ENCODE measurements at places on chromosomes 1 and 21.

DNA sequence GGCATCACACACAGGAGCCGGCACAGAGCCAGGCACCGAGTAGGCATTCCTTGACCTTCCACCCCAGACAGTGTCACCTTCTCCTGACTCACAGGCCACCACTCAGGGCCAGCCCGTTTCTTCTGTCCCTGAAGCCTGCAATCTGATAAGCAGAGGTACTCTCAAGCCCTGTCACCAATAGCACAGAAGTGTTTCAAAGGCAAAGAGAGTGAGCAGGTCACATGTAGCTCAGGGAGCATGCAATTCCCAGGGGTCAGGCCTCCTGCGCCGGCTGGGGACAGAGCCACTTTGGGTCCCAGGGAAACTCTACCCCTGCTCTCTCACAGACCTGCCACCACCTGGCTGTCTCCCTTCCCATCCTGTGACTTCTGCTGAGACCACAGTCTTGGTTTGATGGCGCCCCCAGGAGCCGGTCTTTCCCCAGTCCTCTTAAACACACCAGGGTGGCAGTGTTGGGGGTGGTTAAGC, 13.2 kb downstream of the CAPN9 start:
- DNase-seq, result no peak

GRCh38 chr1:204213668-204214662, at the start of gene GOLT1A:
TSS of gene GOLT1A (minus strand) at chr1:204213988. CDS start at chr1:204213906, 82 bp downstream.
- DNase-seq, result no peak

- DNase-seq, result no peak
Observed at GRCh38 chr1:192038567-192038966, 119.7 kb upstream of the RGS18 start.

DNA sequence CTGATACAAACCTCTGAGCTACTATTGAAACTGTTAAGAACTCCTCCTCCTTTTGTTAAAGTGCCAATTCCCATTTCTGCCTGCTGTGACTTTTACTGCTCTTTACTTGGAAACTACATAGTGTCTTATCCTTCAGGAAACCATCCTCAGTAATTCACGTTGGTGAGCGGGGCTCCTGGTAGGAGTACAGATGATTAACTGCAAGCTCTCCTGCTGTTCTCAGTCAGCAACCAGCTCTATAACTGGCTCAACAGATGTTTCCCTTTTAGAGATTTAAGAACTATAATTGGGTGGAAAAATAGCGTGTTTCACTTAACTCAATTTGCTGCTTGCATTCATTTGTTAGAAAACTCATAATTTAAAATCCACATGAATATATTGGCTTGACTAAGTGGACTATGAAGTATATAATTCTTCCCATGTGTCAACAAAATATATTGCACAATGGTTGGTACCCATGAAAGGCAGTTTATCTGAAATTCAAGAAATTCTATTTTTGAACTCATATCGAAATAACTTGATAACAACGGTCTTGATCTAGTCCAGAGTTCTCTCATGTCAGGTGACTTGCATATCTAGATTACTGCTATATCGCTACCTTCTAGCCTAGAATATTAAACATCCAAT, 574.0 kb downstream of the KCNT2 start:
- DNase-seq, result no peak

GRCh38 chr1:107555578-107555977, 409.4 kb downstream of the VAV3 start:
- DNase-seq, result no peak

- DNase-seq, result no peak
Observed at GRCh38 chr1:184426278-184426674, 39.4 kb downstream of the C1orf21 start.

DNA sequence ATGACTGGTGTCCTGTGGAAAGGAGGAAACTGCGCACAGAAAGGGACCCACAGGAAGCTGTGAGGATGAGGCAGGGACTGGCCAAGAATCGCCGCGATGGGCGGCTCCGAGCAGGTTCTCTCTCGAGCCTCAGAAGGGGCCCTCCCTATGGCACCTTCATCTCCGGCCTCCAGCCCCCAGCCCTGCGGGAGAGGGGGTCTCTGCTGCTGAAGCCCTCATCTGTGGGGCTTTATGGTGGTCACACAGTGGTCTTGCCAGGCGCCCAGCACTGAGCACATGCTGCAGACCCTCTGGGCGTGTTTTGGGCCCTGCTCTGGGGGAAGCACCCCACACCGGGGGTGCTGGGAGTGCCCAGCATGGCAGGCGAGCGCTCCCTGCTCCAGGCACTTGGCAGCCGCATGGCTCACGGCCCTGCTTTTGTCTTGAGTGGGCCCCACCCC, 86.6 kb upstream of the ACTRT2 start:
- no peak for DNase-seq

- peak; percentile 60 for DNase-seq
Observed at GRCh38 chr1:244461245-244462071, at the start of gene CATSPERE. TSS of gene CATSPERE (plus strand) at chr1:244461273. CDS start at chr1:244461430, 157 bp downstream.

DNA sequence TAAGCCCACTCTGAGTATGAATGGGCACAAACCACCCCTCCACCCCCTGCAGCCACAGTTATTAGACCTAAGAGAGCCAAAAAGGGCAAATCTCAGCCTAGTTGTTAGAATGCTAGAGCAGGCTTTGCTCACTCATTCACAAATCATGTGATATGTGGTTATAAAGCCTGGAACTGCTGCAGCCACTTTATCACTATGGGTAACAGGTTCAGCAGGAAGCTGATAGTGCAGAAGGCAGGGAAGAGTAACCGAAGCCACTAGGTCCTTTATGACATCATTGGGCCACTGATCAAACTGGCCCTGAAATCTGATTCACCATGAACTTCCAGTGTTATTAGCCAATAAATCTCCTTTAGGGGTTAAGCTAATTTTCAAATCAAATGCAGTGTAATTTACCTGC, 134.7 kb downstream of the GRIK1 start:
- no peak for DNase-seq

- no peak for DNase-seq
Observed at GRCh38 chr1:202411422-202411821, 62.9 kb downstream of the PPP1R12B start.

- no peak for DNase-seq
Observed at GRCh38 chr1:152878042-152878441, at the start of gene SMCP. TSS of gene SMCP (plus strand) at chr1:152878322. CDS start at chr1:152884423, 6,101 bp downstream.

- DNase-seq, result no peak
Observed at GRCh38 chr1:53148123-53148522, 5.7 kb upstream of the SLC1A7 start.

- no peak for DNase-seq
Observed at GRCh38 chr1:32791881-32792280, 25.3 kb downstream of the YARS1 start.

- no peak for DNase-seq
Observed at GRCh38 chr1:161954050-161954449, 69.6 kb downstream of the OLFML2B start.

DNA sequence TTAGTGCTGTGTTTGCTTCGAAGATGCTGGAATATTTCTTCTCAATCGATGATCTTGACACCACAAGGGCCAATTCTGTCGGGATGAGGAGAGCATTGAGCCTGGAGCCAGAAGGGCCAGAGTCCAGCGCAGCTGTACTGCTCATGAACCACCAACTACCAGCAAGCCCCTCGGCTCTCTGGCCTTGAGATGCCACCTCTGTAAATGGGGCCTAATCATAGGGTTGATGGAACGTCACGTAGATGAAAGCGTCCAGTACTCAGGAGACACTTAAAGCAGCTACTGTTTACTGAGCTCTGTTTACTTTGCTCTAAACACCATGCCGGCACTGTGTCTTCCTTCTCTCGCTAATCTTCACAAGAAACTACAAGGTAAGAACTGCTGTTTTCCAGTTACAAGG, 26.3 kb downstream of the CCDC185 start:
- DNase-seq, result no peak

DNA sequence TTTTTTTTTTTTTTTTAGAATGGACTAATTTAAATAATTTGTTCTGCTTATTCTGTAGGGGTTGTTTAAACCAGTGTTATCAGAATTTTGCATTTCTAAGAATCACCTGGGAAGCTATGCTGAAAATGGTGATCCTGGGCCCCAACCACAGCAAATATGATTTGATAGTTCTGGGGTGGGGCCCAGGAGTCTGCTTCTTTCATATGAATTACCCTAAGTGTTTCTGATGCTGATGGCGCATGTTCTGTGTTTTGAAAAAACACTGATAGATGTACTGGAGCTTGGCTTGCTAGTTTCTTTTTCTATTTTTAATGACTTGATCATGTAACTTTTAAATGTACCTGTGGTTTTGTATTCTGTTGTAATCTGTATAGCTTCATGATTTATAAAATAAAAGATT, 89.3 kb downstream of the CDC14A start:
- DNase-seq, result no peak

GRCh38 chr1:100404821-100405220, 52.5 kb downstream of the CDC14A start:
- no peak for DNase-seq

- DNase-seq, result no peak
Observed at GRCh38 chr1:36464605-36465393, 615 bp upstream of the MRPS15 start.

DNA sequence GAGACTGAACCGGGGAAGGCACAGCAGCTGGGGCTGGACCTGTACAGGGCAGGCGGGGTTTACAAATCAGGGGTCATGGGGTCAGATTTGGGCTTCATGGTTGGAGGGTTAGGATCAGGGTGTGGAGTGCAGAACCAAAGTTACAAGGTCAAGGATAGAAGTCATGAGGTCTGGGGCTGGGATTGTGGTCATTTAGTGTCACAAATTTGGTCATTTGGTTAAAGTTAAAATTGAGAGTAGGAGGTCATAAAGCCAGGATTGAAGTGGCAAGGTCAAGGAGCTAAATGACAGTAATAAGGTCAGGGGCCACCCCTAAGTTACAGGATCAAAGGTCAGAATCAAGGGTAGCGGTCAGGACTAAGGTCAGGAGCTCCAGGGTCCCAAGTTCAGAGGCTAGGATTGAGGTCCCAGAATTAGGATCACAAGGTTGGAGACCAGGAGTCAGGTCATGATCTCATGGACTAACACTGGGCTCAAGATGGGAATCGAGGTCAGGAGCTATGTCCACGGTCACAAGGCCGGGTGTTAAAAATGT, 20.4 kb downstream of the SERINC2 start:
- no peak for DNase-seq

- DNase-seq, result no peak
Observed at GRCh38 chr1:30748098-30748698, 9.4 kb downstream of the LAPTM5 start.

GRCh38 chr1:209107535-209107934, 476.0 kb upstream of the CAMK1G start:
- DNase-seq, result no peak

DNA sequence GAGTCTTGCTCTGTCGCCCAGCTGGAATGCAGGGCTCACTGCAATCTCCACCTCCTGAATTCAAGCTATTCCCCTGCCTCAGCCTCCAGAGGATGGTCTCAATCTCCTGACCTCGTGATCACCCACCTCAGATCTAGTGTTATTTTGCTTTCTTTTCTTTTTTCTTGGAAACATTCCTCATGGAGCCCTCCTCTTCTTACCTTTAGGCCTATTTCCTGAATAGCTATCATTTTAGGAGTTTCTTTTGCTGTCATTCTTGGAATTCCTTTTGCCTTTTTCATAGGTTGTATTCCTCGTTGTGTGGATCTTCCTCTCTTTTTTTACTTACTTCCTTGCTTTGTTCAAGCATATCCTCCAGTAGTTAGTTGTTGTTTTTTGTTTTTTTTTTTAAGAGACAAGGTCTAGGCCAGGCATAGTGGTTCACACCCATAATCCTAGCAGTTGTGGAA, 173.8 kb downstream of the RASAL2 start:
- no peak for DNase-seq

- no peak for DNase-seq
Observed at GRCh38 chr1:48645883-48646282, 130.8 kb downstream of the BEND5 start.
